ENCODE measurements at places on chromosomes 12 and 14. TPM values are rescaled to one million over a fixed set of nuclear protein-coding genes. Genes with fewer than 3 reads are reported as not detected.
A peak's percentile ranks its signal among the peaks of the same experiment; 100 is the strongest.

Gene CLEC9A
- 0.99 TPM for total RNA-seq

DNA sequence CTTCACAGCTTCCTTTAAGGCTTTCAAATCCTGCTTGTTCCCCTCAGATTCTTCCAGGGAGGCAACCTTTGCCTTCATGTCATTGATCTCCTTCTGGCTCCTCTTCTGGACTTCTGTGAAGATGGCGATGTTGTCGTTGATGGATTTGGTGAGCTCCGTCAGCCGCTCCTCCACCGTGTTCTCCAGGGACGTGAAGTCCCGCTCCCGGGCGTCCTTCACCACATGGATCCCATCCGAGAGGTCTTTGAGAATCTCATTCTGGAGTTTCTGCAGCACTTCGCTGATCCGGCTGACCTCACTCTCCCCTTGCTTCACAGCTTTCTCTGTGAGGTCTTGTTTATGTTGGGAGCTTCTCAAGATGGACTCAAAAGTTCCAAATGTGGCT lies 7.9 kb downstream of the CKAP4 start:
- DNase-seq, result no peak

Gene ANKS1B
- 10.7 TPM for total RNA-seq

GRCh38 chr14:104882325-104882973 lies 17.4 kb downstream of the CEP170B start:
- DNase-seq, result no peak

Gene INHBC
- total RNA-seq, result not detected

Gene EXOC3L4
- 0.30 TPM for total RNA-seq

DNA sequence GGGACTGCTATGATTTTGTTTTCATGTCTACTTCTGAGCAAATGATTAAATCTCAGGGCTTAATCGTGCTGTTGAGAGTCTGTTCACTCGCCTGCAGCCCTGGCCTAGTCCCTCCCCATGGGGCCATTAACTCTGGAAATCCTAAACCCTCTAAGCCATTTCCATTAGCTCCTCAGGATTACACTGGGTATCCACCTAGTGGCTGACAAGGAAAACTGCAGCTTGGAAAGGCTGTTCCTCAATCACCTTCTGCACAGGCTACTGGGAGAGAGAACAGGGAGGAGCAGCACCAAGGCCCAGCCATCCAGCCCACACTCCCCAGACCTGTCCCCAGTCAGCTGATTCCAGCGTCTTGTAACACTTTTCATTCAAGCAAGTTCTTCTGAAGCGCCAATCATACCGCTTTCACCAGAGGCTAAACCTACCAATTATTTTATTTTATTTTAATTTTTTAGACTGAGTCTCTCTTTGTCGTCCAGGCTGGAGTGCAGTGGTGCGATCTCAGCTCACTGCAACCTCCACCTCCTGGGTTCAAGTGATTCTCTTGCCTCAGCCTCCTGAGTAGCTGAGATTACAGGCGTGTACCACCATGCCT lies 48.7 kb downstream of the NEUROD4 start:
- no peak for DNase-seq

GRCh38 chr12:28313631-28314030 lies 123.4 kb downstream of the CCDC91 start:
- DNase-seq, result no peak

- DNase-seq, result no peak
These were observed 79.4 kb upstream of the BCL11B start for GRCh38 chr14:99351166-99352007.

Gene FGD4
- 21.9 TPM for total RNA-seq

Gene RPL41
- total RNA-seq, result 2,112 TPM

DNA sequence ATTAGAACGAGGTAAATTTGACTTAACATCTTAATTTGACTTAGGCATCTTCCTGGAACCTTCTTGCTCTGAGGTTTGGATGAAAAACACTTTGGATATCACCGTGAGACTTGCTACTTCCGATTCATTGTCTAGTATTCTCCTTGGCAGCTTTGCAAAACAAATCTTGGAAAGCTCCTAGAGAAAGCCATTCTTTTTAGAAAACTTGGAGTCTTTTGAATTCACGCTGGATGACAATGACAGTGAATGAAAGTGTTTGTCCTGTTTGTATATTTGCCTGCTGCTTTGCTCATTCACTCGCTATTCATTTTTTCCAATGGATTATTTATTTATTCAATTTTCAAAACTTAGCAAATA lies 222.1 kb upstream of the HMGA2 start:
- DNase-seq, result no peak

- DNase-seq, result no peak
These were observed 184.0 kb downstream of the CAND1 start for GRCh38 chr12:67453191-67453590.

- DNase-seq, result peak; percentile 67
These were observed 44.2 kb upstream of the EMP1 start for GRCh38 chr12:13152281-13152680.

- peak; percentile 1 for DNase-seq
These were observed 29.1 kb upstream of the KCNK10 start for GRCh38 chr14:88351966-88352691.

DNA sequence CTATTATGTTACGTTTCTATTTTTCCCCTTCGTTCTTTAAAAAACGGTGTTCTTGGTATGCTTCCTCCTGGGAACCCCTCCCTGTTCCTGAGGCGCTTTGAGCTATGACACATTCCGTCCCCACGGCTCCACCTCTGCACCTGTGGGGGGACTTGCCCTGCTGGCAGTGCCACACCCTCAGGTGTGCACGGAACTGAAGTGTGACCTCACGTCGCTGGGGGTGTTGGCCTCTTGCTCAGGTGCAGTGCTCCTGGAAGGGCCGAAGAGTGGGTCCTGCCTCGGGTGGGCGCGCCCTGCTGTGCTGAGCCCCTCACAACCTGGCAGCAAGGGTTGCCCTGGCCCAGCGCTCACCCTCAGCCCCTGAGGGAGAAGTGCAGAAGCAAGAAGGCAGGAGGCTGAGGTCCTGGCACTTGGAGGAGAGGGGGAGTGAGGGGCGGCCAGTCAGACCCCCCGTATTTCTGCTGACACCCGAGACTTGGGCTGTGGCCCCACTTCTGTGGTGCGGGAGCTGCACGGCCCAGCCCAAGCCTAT lies 4.9 kb downstream of the AMN start:
- no peak for DNase-seq

- no peak for DNase-seq
These were observed 78.7 kb downstream of the NEDD1 start for GRCh38 chr12:96985515-96986362.

GRCh38 chr12:19689226-19689625 lies 249.9 kb downstream of the AEBP2 start:
- DNase-seq, result no peak

Gene HOXC5
- total RNA-seq, result 1.4 TPM

GRCh38 chr12:21891751-21892217 lies 49.4 kb downstream of the ABCC9 start:
- no peak for DNase-seq

Gene AKAP6
- 21.8 TPM for total RNA-seq

Gene ZDHHC17
- total RNA-seq, result 96.4 TPM

Gene MSRB3
- 23.8 TPM for total RNA-seq

- no peak for DNase-seq
These were observed 8.2 kb downstream of the BCL11B start for GRCh38 chr14:99263564-99264330.

DNA sequence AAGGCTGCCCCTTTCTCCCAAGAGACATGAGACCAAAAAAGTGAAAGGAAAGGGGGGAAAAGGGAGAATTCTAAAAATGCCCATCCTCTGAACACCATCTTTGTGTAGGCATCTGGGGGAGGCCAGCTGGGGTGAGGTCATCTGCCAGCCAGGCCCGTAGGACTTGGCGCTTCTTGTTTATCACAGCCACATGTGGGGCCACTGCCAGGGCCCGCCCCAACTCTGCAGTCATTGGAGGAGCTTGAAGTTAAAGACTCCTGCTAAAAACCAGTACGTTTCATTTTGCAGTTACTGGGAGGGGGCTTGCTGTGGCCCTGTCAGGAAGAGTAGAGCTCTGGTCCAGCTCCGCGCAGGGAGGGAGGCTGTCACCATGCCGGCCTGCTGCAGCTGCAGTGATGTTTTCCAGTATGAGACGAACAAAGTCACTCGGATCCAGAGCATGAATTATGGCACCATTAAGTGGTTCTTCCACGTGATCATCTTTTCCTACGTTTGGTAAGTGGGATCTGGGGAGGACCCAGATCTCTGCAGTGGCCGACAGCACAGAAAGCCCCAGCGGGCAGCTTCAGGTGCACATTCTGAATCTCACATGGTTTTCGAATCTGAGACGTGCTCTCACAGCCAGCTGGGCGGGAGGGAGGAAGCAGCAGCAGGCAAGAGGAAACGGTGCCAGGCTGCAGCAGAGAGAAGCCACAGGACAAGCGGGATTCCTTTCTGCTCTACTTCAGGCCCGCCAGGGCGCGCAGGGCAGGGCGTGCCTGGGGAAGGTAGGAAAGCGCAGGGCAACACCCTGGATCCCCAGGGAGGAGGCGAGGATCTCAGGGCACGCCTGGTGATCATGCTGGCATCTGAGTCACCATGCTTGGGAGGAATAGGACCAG lies at the start of gene P2RX7:
Gene P2RX7 (plus strand): TSS at position 276 of the 881 bp plus-strand sequence. CDS start 95 bp downstream, at position 371.
- DNase-seq, result peak; percentile 38

Gene TSHR
- total RNA-seq, result 2.9 TPM

Gene FGF23
- not detected for total RNA-seq

GRCh38 chr12:110668480-110669192 lies 20.3 kb downstream of the HVCN1 start:
- no peak for DNase-seq

GRCh38 chr14:90554341-90554740 lies 157.5 kb downstream of the CALM1 start:
- no peak for DNase-seq

Gene ASCL4
- 1.6 TPM for total RNA-seq

- DNase-seq, result no peak
These were observed 178.8 kb upstream of the DDHD1 start for GRCh38 chr14:53331921-53332320.

Data from skin of body (tissue), 3 donors.